WTC11 (cell line): ENCODE measurements at places on chromosomes 11 and 22. TPM values are rescaled to one million over a fixed set of nuclear protein-coding genes. Genes with fewer than 3 reads are reported as not detected.

Gene PLAAT5
- 14.7 to 23.0 TPM (median 16.0 TPM) in 3 replicates for total RNA-seq

DNA sequence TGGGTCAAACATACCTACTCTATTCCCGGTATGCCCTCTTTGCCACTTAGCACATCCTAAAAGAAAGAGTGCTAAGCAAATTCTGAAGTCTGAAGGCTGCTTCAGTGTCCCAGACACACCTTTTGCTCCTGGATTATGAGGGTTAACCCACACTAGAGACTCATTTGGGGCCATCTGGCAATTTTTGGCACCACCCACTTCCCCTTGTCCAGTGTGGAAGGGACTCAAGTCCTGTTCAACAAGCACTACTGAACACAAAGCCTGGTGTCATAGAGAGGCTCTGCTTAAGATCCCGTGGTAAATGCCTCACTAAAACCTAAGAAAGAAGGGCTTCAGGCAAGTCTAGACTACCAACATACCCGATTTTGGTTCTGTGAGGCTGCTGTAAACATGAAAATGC is 85.8 kb downstream of the SERGEF start:
- no peak for DNase-seq

Gene CARD18
- total RNA-seq, result not detected in 3 replicates

Gene OVOL1
- total RNA-seq, result 6.8 to 7.7 TPM (median 7.7 TPM) in 3 replicates

DNA sequence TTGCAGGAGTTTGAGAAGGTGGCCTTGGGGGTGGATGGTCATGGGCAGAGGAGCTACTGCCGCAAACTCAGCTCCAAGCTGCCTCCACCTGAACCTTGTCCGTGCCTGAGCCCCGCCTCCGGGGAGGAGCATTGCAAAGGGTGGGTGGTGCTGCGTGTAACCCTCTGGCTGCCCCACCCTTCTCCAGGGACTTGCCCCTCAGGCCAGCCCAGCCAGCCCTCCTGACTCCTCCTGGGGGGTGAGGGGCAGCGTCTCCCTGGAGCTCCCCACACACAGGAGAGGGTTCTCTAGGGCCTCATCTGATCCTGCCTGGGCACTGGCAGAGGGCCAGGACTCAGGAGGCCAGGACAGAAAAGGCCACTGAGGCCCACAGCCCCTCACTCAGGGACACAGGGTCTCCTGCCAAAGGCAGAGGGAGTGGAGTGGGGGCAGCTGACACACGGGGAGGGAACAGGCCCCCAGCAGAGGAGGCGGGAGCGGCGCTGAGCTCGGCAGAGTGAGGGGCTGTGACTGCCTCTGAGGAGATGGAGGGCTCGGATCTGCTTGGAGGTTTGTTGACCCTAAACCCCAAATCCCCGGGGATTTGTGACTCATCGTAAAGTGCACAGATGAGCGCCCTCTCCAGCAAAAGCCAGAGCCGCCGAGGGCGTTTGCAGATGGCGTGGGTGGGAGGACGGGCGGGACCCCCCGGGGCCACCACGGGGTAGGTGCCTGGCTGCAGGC is 12.8 kb downstream of the BRSK2 start:
- DNase-seq, result no peak

DNA sequence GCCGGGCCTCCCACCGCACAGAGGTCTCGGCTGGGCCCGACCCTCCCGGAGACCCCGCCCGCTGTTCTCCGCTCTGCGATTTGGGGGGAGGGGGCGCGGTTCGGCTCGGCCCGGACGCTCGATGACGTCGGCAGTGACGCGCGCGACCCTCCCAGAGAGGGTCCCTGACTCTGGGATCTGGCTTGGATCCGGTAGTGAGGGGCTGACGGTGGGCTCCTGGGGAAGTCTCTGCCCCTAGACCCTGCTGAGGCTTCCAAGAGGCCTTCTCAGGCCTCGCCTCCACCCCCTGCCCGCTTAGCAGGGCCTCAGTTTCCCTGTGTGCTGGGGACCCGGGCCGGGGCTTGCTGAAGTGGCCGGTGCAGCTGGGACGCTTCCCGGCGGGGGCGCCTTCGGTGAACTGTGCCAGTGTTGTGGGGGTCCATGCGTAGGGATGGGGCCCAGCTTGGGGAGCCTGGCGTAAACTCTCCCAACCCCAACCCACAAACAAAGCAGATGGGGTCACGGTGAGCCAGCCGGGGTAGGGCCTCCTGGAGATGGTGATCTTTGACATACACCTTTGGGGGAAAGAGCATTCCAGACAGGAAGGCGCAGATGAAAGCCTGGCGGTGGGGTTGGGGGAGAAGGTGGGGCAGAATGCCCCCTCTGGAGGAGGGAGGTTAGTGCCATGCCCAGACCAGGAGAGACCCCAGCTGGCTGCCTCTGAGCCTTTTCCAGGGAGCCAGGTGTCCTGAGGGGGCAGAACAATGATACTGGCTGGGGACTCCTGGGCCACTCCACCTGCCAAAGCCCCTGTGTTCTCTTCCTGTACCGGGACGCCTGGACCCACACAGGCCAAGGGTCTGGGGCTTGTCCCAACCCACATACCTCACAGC is 1.0 kb downstream of the B4GALNT4 start:
- peak; percentile 73 for DNase-seq

Gene PANX1
- total RNA-seq, result 21.9 to 22.9 TPM (median 22.2 TPM) in 3 replicates

Gene MFNG
- total RNA-seq, result 3.2 to 4.8 TPM (median 3.7 TPM) in 3 replicates

GRCh38 chr22:35930933-35931332 is 97.7 kb downstream of the RBFOX2 start:
- no peak for DNase-seq

GRCh38 chr11:114196997-114197703 is 99.0 kb upstream of the NNMT start:
- no peak for DNase-seq

GRCh38 chr11:132285631-132286030 is 915.2 kb downstream of the NTM start:
- no peak for DNase-seq

DNA sequence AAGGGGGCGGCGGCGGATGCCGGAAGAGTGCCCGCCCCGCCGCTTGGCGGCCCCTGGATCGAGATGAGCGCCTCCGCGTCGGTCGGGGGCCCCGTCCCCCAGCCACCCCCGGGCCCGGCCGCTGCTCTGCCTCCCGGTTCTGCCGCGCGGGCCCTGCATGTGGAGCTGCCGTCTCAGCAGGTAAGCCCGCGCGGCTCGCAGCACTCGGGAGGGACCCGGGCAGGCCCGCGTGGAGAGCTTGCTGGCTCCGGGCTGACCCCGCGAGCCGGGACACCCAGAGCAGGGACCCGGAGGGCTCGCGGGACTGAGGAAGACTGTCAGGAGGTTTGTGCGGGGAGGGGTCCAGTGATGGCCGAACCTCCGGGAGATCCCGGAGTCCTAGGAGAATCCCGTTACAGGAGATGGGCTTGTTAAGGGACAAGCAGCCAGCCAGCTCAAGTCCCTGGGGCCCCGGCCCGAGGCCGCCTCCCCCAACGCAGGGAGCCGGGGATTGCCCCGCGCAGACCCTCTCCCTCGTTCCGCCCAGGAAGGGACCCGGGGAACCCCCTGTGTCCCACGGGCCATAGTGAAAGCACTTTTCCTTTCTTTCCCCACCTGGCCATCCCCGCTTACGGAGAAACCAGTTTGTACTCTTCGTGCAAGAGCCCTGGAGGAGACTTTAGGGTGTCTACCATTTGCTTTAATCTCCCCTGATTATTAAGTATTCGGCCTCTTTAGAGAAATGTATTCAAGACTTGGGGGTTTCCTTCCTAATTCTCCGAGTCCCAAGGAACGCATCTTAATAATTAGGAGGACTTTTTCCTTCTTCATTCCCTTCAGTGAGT is 547 bp downstream of the UVRAG start:
- peak; percentile 40 for DNase-seq

DNA sequence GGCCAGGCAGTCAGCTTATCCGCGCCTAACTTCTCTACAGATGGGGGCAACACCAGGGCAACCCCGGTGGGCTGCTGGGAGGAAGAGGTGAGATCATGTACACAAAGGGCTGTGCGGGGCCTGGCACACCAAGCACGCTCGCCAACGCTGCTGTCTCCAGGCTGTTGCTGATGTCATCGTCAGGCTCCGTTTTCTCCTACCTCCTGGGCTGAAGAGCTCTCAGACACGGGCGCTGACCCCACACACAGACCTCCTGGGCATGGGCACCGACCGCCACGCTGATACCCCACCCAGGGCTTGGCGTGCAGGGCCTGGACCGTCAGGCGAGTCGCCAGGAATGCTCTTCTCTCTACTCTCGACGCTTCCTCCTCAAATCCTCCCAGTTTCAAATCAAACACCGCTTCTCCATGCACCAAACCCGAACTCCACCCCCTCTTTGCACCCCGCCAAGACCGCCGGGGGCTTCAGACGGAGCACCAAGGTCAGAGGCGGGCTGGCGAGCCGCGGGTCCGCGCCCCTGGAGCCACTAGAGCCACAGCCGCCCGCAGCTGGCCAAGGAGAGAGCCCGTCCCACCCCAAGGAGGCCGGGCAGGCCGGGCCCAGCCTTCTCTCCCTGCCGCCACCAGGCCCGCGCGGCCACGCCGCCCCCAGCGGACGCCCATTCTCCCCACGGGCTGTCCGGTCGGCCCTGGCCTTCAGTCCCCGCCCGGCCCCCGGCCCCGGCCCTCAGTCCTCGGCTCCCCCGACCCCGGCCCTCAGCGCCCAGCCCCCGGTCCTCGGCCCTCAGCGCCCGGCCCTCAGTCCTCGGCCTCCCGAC is 772 bp downstream of the SBF1 start:
- DNase-seq, result no peak

Gene TMEM86A
- 1.3 to 1.7 TPM (median 1.6 TPM) in 3 replicates for total RNA-seq

Gene APOBEC3F
- 8.7 to 13.1 TPM (median 11.0 TPM) in 3 replicates for total RNA-seq

GRCh38 chr11:95067841-95068219 is 1.1 kb downstream of the SRSF8 start:
- no peak for DNase-seq

Gene OR52A1
- 3.7 to 5.4 TPM (median 4.4 TPM) in 3 replicates for total RNA-seq

- no peak for DNase-seq
Measured at GRCh38 chr11:99766811-99767210, 746.1 kb downstream of the CNTN5 start.

- DNase-seq, result no peak
Measured at GRCh38 chr22:40031766-40032470, 37.2 kb downstream of the FAM83F start.

Gene PRODH
- total RNA-seq, result 42.6 to 97.3 TPM (median 56.1 TPM) in 3 replicates

DNA sequence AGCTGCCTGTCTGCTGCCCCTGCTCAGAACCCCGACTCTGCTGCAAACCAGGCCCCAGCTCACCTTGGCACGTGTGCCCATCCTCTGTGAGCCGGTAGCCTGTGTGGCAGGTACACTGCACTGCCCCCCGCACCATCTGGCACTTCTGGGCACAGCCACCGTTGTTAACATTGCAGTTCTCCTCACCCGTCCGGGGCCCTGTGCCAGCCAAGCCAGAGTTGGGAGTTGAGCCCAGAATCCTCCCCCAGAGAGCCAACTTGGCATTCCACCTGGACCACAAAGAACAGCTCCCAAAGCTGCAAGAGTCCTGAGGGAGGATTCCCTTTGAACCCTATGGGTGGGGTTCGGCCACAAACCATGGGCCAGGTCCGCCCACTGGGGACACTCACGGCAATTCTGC is 22.5 kb downstream of the LRP4 start:
- no peak for DNase-seq

GRCh38 chr11:16049611-16050010 is 306.7 kb downstream of the SOX6 start:
- peak; percentile 19 for DNase-seq

GRCh38 chr11:70319396-70320076 is 49.0 kb downstream of the PPFIA1 start:
- no peak for DNase-seq
